ENCODE measurements at places on chromosomes 7 and 10.

- no peak for DNase-seq
Observed at GRCh38 chr7:74105992-74106391, 22.4 kb downstream of the LIMK1 start.

DNA sequence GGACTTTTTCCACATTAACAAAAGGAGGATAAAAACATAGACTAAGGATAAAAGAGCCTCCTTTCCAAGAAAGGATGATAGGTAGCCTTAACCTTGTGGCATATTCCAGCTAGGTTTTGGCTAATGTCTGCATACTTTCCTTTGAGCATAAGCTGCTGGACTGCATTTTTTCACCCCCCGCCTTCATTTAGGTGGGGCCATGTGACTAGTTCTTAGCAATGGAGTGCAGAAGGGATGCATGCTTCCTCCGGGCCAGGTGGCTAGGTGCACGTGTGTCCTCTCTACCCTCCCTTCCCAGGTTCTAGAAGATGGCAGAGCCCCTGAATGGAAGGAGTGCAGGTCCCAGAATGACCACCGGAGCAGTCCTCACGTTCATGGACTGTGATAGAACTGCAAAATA is 59.8 kb downstream of the BPGM start:
- no peak for DNase-seq

DNA sequence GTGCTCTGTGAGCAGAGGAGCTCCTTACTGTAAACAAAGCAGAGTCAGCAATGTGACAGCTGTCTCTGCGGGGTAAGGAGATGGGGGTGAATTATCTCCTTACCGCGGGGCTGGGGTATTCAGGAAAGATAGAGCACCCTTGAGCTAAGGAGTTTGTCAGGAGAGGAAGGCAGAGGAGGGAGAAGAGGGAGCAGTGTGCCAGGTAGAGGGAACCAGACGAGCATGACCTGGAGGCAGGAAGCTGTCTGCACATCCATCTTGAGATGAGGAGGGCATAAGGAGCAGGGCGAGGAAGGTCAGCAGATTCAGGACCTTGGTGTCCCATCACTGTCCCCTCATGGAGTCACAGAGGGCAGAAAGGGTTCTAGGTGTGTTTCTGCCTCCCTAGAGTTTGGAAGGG is 32.5 kb upstream of the GPR26 start:
- DNase-seq, result no peak

DNA sequence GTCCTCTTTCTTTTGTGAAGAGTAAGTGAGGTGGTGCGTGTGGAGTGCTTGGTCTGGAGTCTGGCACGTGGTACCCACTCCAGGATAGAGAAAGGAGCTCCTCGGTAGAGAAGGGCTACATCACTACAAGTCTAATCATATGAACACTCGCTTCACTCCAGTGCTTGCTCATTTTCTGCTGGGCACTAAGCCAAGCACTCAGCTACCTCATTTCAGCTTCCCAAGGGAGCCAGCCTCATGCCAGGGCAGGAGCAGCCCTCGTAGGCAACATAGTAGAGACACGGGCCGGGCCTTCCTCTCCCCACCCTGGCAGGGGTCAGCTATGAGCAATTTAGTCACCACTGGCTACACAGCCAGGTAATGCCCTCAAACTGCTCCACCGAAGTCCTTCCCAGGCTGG is 11.4 kb upstream of the HSPA12A start:
- DNase-seq, result no peak

DNA sequence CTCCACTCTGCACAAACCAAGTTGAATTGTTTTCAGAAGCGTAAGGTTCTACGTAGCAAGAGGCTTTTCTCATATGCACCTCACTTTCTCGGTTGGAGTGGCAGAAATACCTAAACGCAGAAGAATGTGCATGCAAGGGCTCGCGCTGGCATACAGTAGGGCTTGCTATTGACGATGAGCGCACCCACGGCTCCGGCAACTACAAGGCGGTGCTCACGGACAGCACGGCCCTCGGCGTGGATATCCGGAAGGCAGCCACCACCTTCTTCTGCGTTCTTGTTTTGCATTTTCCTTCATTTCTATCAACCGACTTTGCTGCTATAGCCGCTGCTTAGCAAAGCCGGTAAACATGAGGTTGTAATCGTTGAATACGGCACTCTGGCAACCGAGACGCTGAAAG is 51.1 kb upstream of the UBE3C start:
- DNase-seq, result no peak

- DNase-seq, result no peak
Observed at GRCh38 chr10:43110338-43111071, 27.7 kb upstream of the CSGALNACT2 start.

DNA sequence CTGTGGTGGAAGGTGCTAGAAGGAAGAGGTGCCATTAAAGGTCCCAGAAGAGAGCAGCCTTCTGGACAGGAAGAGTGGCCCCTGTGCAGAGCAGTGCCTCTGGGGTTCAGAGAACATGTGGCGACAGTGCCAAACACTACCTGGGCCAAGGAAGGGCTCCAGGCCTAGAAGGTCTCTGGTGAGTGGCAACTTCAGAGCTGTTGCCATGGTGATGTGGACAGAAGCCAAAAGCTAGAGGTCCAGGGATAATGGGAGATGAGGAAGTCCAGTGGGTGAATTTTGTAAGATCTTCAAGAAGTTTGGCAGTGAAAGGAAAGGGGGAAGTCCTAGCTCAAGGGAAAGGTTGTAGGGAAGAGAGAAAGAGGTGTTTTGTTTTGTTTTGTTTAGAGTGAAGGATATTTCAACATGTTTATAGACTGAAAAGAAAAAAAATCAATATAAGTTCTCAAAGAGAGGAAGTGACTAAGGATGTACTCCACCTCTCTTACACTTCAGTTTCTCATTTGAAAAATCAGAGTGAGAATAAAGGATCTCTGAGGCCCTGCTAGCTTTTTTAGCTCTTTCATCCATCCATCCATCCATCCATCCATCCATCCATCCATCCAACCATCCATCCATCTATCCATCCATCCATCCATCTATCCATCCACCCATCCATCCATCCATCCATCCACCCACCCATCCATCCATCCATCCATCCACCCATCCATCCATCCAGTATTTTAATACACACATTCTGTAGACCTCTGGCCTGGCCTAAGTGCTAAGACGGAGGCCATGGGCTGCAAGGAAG is 77.1 kb upstream of the DUSP5 start:
- DNase-seq, result no peak

DNA sequence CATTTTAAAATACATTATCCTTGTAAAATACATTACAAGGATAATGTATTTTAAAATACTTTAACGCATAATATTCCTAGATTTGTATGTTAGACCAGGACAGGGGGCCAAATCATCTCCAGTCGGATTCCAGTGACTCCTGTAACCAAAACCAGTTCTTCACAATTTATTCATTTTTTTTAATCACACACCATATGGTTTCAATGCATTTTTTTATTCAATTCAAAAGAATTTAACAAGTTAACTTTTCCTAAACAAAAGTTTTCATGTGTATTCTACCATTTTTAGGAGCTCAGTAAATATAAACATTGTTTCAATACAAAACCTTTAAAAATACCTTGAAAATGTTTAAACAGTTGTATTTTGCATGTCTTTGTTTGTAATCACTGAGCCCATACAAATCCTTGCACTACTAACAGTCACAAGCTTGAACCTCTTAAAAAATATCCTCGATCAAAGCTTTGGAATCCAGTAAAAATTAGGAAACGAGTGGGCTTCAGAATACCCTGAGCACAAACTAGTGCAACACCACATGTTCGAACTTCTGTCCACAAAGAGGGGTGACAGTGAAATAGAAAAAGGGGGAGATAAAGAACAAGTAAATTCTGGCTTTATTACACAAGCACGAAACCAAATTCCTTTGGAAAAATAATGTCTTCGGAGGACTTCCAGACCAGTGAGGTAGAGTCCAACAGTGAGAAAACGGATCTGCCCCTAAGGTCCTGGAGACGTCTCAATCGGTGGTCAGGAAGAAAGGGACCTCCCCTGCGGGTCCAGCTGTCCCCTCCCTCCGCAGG is 1.6 kb downstream of the CCDC71L start:
- DNase-seq, result no peak

DNA sequence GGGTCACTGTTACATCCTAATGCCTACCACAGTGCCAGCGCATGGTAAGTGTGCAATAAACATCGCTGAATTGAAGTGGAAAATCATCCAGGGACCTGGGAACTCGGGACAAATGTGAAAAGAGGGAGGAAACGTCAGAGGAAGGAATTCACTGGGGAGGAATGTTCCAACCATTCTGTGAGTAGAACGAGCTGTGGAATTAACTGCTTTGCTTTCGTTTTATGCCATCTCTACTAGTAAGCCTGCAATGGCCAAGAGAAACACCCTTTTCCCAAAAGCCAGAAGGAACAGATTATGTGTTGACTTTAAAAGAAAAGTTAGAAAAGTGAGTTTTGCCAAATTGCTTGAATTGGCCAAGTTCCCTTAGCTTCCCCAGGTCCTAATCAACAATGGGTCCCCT is 1044.9 kb downstream of the TYW1 start:
- DNase-seq, result no peak

GRCh38 chr7:87330942-87331341 is 14.5 kb upstream of the CROT start:
- DNase-seq, result no peak

DNA sequence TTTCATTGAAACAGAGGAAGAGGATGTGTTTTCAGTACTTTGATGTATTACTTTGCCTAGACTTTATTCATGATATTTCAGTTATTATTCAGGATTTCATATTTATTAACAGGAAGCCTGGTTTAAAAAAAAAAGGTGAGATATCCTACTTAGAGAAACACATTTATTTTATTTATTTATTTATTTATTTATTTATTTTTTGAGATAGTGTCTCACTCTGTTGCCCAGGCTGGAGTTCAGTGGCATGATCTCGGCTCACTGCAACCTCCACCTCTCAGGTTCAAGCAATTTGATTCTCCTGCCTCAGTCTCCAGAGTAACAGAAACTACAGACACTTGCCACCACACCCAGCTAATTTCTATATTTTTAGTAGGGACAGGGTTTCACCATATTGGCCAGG is 24.5 kb downstream of the TRDMT1 start:
- no peak for DNase-seq

- no peak for DNase-seq
Observed at GRCh38 chr7:13628239-13629001, 361.0 kb downstream of the ETV1 start.

DNA sequence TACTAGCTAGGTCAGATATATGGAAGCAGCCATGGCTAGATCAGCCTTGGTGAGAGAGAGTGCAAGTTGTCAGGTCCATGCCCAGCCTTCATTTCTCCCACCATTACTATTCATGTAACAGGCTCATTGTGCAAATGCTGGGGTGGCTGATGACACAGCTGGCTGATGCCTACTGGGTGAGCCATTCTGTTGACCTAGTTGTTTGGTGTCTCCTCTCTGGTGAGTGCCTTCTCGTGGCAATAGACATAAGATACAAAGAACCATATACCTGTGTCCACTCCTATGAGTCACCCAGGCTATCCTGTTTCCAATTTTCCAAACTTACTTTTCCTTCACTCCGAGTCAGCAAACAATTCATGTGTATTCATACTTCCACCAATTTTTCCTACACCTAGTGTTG is 46.0 kb downstream of the ZNF25 start:
- DNase-seq, result no peak

- no peak for DNase-seq
Observed at GRCh38 chr7:77606562-77606961, 69.5 kb downstream of the PTPN12 start.

DNA sequence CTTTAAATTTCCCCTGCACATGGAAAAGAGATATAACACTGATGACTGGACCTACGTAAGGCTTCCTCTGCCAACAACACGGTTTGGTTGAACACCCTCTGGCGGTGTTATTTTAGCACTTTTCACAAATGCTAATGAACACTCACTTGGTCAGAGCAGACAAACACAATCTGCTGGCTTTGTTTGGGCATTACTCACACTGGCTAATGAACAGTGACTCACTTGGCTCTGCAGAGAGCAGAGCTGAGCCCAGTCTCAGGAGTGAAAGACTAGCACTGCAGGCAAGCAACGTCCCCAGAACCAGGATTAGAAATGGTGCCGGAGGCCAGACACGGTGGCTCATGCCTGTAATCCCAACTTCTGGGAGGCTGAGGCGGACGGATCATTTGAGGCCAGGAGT is 430.8 kb downstream of the PLXNA4 start:
- DNase-seq, result peak; percentile 29

GRCh38 chr7:150823043-150823442 is 22.5 kb downstream of the TMEM176A start:
- DNase-seq, result no peak

- no peak for DNase-seq
Observed at GRCh38 chr7:15178065-15178464, 275.5 kb upstream of the DGKB start.

DNA sequence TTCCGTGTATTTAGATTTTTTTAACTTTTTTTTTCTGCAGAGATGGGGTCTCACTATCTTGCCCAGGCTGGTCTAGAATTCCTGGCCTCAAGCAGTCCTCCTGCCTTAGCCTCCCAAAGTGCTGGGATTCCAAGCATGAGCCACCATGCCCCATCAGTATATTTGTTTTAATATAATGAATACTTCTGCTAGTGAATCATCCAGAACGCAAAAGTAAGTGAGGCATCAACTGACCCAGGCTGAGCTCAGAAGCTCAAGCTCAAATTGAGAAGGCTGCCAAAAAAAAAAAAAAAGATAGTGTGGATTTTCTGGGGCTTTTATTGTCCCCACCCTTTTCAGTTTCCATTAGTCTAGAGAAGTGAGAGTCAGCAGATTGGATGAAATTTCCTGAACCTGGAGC is 39.0 kb upstream of the TECTB start:
- no peak for DNase-seq

GRCh38 chr10:123203393-123204126 is 49.4 kb downstream of the BUB3 start:
- no peak for DNase-seq

DNA sequence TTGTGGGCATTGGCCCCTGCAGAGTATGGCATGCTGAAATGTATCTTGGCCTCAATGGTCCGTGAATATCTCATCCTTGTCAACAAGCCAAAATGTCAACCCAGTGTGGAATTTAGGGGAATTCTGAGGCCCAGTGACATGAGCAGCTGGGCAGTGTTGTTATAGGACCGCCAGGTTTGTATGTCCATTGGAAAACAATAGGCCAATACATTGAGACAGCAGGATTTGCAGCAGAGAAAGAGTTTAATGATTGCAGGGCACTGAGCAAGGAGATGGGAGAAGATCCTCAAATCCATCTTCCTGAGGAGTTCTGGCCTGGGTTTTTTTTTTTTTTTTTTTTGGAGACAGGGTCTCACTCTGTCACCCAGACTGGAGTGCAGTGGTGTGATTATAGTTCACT is 95.7 kb upstream of the BAIAP2L1 start:
- no peak for DNase-seq

DNA sequence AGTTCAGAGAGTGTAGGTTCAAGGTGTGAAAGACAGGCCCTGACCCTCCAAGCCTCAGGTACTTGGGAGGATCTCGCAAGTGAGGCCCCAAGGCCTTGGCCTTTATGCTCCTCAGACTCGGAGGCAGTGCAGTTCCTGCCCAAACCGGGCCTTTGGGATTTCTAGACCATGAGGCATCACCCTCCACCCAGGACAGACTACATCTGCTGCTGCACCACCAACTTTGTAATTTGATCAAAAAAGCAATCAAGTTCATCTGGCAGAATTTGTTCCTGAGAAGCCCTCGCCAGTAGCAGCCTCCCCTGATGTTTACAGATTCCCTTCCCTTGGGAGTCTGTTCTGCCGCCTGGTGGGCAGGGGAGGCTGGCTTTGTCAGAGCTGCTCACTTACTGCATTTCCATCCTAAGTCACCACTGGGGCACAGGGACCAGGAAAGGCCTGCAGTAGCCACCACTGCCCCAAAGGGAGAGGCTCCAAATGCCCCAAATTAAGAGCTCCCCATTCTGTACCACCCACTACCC is 2.1 kb downstream of the CAMK2G start:
- no peak for DNase-seq
